Left cardiac atrium (tissue), 4 donors: ENCODE measurements at places on chromosomes 1 and 21. TPM values are rescaled to one million over a fixed set of nuclear protein-coding genes. Genes with fewer than 3 reads are reported as not detected.

DNA sequence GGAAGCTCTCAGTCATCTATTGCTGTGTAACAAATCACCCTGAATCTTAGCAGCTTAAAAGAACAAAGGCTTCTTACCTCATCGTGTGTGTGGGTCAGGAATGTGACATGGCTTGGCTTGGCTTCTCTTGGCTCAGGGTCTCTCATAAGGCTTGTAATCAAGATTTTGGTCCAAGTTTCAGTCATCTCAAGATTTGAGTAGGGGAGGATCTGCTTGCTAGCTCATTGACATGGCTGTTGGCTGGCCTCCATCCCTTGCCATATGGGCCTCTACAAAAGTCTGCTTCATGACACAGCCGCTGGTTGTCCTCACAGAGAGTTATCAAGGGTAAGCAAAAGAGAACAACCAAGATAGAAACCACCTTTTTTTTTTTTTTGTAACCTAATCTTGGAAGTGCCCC, 207.7 kb downstream of the PTPRC start:
- no peak for DNase-seq

- DNase-seq: no peak
These were observed 83.3 kb downstream of the CDC42BPA start for GRCh38 chr1:227234998-227235405.

GRCh38 chr1:9166289-9167235, 37.7 kb upstream of the GPR157 start:
- no peak for DNase-seq

DNA sequence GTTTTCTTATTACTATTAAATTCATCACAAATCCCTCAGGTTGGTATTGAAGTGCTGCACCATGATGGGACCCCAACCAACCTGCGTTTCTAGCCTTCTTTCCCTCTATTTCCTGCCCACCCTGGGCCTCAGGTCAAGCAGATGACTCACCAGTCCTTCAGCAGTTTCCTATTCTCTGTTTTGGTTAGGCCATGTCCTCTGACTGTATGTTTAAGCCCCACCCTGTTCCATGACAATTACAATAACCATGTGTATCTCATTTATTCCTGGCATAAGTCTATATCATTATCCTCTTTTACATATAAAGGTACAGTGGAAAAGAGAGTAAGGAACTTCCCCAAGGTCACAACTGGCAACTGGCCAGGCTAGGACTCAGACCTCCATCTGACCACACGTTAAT, 5.3 kb upstream of the FAM78B start:
- no peak for DNase-seq

Gene TOMM40L
- total RNA-seq: 31.2 TPM

- DNase-seq: no peak
These were observed 774 bp upstream of the ANGPTL7 start for GRCh38 chr1:11188381-11188780.

Gene GJA8
- not detected for total RNA-seq

DNA sequence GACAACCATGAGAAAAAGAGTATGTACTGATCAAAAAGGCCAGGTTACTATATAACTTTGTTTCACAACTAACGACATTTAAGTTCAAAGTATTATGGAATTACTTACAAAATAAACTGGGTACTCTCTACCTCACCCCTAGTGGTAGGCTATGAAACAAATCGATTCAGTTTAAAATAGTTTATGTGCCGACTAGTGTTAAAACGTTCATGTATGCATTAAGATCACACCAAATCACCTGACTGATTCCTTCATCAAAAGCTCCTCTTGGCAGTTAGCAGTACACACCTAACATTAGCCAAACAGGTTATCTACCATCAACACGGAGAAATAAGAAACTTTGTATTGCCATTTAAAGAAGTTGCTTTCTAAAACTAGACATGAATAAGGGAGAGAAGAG, 137.1 kb downstream of the AKT3 start:
- DNase-seq: no peak

Gene KCNE2
- not detected for total RNA-seq

DNA sequence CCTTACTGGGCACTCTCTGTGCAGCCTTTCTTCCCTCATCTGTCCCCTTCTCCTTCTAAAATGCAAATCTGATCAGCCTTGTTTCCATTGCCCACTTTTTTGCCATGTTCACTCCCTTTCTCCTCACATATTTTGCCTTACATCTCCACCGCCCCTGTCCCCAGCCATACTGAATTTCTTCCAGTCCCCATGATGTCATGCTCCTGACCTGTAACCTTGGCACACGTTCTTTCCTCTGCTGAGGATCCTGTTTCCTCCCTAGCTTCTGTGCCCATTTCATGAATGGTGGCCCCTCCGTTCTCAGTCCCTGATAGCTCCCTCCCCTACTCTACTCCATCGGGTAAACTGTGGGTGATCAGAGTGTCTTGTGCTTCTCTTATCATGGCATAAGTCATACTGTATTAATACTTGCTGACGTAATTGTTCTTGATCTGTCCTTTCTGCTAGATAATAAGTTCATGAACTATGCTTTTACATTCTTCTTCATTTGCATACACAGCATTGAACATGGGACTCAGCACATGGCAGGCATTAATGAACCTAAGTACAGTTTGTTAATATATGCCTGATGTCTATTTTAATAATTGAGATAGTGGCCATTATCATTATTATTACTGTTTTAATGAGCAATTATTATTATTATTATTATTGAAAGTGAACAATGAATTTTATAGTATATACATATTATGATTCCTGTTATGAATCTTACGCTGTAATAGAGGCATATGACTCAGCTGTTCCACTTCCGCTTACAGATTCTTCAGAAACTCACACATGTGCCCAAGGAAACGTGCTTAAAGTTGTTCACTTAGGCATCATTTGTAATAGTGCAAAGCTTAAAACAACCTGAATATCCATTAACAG, 28.5 kb downstream of the MAP3K21 start:
- DNase-seq: no peak

DNA sequence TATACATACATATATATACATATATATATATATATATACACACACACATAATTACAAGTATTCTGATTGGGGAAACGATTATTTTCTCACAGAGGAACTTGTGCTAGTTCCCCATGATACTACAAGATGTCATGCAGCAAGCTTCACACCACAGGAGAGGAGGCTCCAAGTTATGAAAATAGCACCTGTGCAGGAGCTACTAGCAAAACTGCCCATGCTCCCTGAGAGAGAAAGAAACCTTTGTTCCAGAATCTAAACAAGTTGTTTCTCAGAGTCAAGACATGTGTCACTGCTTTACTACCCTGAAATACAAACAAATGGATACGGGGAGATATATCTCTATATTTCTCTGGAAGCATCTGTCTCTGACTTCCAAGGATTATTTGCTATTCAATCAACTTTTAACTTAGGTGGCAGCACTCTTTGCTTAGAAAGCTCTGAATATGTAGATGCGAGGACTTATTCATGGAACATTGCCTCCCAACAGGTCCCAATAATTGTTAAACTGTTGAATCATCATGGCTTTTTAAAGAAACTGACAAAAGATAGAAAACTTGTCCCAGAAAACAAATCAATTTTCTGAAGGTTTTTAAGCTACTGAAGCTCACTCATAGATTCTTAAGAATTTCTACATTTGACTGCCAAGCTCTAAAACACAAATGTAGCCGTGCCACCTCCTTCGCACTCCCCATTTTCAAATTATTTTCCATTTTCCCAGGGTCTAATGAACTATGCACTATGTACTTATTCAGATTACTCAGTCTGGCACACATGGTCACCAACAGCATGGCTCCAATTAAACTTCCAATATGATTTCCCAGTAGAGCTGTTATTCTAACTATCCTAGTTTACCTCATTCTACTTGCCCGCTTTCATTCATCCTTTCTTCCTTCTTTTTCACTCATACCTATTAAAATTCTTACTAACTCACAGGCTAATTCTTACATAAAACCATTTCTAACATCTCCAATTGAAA, 929.1 kb downstream of the LTN1 start:
- DNase-seq: no peak

Gene SLC16A4
- total RNA-seq: 5.8 TPM

DNA sequence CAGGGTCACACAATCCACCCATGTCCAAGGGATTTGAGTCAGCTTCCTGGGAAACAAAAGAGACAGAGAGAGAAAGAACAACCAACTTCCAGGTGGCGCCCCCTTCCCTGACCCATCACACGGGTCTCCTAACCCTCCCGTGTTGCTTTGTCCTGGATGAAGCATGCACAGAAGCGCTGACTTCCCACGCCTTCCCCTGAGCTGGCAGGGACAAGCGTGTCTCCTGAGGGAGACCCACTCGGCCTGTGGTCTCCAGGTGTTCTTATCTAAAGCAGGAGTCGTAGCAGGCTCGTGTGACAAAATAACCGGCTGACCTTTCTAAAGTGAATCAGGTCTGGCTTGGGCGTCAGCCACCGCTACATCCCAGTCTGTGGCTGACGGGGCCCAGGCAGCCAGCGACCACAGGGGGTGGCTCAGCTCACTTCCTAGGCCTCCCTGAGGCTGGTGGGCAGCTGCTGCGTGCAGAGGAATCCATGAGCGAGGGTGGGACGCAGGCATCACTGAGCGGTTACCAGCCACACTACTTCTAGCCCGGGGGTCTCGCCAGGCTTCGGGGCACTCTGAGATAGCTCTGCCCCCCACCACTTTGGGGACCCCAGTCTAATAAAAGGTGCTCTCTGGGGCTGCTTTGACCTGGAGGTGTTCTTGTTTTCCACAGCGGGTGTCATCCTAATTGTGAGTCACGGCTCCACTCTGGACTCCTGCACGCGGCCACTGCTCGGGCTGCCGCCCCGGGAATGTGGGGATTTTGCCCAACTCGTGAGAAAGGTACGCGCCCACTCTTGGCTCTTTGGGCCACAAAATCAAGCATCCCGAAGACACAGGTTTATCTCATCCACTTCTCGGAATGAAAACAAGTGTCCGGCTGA, 40.4 kb downstream of the UBASH3A start:
- no peak for DNase-seq

DNA sequence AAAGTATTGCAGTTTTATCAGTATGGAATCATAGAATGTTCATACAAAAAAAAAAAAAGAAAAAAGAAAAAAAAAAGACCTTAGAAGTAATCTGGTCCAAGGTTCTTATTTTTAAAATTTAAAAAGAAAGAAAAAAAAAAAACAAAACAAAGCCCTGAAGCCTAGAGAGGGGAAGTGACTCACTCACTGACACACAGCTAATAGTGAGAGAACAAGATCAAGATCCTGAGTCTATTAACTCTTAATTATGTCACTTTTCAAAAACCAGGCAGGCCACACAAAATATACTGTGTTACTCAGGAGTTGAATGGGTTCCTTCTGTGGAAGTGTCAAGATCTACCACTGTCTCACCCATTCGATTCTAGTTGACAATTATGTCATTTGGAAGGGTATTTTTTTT, 433.9 kb upstream of the DAB1 start:
- DNase-seq: no peak

- no peak for DNase-seq
These were observed 215.9 kb upstream of the L1TD1 start for GRCh38 chr1:61978796-61979195.

GRCh38 chr1:171833091-171833825, 8.0 kb upstream of the DNM3 start:
- DNase-seq: no peak

- DNase-seq: no peak
These were observed 21.1 kb upstream of the KCNH1 start for GRCh38 chr1:211155040-211155439.

Gene TMEM51
- total RNA-seq: 4.3 TPM

DNA sequence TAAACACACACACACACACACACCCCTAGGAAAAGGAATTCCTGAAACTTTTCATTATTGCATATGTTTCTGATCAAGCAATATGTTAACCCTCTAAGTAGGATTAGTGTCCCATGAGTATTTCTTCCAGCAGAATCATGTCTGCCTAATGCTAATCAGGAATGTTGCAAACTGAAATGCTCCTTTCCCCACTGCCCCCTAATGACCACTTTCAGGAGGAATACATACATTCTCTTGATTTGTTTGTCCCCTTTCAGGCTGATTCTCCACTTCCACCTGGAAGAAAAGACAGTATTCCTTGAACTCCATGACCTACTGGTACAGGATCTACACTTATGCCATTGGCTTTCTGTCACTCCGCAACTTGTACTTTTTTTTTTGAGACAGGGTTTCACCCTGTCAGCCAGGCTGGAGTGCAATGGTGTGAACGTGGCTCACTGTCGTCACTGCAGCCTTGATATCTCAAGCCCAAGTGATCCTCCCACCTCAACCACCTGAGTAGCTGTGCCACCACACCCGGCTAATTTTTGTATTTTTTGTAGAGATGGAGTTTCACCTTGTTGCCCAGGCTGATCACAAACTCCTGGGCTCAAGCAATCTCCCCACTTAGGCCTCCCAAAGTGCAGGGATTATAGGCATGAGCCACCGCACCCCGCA, 56.7 kb downstream of the LRIG2 start:
- DNase-seq: no peak

Gene FMN2
- 0.16 TPM for total RNA-seq

DNA sequence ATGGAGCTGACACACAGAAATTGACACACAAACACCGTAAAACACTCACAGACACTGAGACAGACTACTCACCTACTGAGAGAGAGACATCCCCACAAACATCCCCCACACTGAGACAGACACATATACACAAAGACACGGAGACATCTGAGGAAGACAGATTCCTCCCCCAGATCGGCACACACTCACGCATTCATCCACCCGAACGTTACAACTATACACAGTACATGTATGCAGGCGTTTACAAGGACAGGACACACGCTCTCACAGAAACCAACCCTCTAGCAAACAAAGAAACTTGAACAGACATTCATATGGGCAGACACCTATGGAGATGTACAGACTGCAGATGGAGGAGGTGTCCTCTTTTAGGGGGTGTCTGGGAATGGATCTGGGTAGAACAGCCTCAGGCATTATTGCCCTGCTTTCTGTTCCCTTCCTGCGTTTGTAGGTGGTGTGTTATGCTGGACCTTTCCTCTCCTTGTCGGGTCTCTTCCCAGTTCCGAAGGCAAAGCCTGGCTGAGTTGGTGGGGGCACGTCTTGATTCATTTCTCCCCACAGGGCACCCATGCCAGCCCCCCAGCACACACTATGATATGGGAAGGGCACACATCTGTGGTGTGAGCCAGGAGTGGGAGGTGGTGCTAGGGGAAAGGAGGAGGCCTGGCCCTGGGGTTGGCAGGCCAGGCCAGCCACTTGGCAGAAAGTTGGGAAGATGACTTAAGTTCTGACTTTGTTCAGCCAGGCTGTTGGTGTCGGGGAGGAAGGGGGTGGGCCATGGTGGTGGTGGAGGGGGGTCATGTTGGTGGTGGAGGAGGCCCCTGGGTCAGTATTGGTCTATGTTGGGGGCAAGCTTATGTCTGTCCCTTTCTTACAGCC, 1.5 kb downstream of the KIRREL1 start:
- DNase-seq: peak; percentile 44

Gene RNU1-2
- 15,401 TPM for total RNA-seq

- no peak for DNase-seq
These were observed 4.1 kb downstream of the SLAMF9 start for GRCh38 chr1:159949981-159950381.

DNA sequence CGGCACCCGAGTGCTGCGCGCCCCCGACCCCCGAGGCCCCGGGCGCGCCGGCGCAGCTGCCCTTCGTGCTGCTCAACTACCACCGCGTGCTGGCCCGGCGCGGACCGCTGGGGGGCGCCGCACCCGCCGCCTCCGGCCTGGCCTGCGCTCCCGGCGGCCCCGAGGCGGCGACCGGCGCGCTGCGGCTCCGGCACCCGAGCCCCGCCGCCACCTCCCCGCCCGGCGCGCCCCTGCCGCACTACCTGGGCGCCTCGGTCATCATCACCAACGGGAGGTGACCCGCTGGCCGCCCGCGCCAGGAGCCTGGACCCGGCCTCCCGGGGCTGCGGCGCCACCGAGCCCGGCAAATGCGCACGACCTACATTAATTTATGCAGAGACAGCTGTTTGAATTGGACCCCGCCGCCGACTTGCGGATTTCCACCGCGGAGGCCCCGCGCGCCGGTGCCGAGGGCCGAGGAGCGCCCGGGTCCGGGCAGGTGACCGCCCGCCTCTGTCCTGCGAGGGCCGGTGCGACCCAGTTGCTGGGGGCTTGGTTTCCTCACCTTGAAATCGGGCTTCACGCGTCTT, 49.0 kb downstream of the SIM2 start:
- DNase-seq: no peak
